ENCODE measurements at places on chromosomes 5 and 9. TPM values are rescaled to one million over a fixed set of nuclear protein-coding genes. Genes with fewer than 3 reads are reported as not detected.
A peak's percentile ranks its signal among the peaks of the same experiment; 100 is the strongest.

Gene PCDHAC2
- not detected for total RNA-seq

DNA sequence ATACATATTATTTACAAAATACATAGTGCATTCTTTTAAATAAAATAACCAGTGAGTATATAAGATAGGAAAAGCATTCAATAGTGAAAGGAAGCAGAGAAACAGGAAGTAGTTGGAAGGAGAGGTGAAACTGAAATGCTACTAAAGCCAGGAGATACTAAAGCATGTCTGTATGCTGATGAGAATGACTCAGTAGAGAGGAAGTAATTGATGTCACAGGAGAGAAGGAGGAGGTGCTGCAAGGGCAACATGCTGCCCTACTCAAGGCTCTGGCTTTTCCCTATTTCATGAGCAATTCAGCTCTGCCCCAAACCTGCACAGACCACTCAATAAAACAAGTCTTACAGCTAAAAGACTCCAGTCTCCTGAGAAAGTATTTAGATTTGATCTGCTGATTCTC lies 108.5 kb upstream of the TXNDC8 start:
- DNase-seq = no peak

DNA sequence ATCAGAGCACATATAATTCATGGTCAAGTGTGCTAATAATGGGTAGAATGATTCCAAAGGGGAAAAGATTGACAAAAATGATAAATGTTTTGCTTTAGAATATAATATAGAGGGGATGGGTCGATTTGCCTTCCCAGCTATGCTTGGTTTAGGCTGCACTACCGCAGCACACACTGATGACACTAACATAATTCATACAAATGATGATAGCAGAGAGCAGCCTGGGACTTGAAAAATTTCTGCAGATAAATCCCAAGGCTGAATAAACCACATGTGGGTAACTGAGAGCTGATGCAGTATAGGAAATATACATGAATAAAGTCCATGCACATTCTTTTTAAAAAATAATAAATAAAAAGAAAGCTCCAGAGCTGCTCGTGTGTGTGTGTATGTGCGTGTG lies 54.5 kb downstream of the EFNA5 start:
- DNase-seq = no peak

GRCh38 chr5:130532786-130533185 lies 628.5 kb downstream of the CHSY3 start:
- DNase-seq = no peak

DNA sequence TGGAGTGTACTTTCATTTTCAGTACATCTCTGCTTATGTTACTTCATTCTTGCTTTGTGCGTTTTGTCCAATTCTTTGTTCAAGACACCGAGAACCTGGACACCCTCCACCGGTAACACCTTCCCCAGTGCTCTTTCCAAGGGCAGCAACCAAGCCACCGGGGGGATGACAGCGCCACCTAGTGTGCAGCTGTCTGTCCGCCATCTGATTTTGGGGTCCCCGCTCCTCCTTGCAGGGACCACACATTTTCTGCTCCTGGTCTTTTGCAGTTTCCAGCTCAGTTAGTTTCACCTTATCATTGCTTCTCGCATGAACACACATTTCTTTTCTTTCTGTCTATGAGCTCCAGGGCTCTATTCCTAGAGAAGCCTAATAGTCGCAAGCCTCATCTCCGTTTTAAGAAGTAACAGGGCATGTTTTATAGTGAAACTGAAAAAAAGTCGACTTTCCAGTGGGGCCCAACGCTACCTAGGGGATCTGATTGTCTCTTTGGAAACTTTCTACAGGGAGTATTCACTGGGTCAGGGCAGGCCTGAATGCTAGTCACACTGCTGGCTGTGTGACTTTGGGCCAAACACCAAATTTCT lies 152.1 kb downstream of the FSTL4 start:
- DNase-seq = peak; percentile 53

Gene ENHO
- total RNA-seq = not detected

Gene KCNIP1
- not detected for total RNA-seq

Gene CLK4
- total RNA-seq = 26.4 TPM
